NCI-H1694 (cell line): ENCODE measurements at places on chromosomes 1 and 21.

GRCh38 chr1:25246600-25247023, 642 bp downstream of the RSRP1 start:
- no peak for DNase-seq

DNA sequence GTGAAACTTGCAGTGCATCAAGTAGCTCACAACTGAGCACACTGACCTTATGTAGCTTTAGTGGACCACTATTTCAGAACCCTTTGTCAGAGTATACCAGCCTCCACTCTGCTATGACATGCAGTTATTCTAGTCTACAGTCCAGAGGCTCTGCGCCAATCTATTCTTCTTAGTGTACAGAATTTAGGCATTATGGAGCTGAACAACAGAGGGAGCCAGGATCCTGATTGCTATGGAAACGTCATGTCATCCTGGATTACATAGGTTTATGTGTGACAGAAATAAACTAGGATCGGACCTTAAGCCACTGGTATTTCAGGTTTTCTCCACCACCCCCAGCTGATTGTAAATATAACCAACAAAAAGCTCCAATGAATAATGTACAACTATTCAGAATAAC, 48.1 kb upstream of the EEIG2 start:
- DNase-seq, result no peak

- DNase-seq, result no peak
Measured at GRCh38 chr1:248736977-248737376, 18.6 kb downstream of the LYPD8 start.

GRCh38 chr1:88378560-88378959, 305.5 kb upstream of the PKN2 start:
- DNase-seq, result no peak

DNA sequence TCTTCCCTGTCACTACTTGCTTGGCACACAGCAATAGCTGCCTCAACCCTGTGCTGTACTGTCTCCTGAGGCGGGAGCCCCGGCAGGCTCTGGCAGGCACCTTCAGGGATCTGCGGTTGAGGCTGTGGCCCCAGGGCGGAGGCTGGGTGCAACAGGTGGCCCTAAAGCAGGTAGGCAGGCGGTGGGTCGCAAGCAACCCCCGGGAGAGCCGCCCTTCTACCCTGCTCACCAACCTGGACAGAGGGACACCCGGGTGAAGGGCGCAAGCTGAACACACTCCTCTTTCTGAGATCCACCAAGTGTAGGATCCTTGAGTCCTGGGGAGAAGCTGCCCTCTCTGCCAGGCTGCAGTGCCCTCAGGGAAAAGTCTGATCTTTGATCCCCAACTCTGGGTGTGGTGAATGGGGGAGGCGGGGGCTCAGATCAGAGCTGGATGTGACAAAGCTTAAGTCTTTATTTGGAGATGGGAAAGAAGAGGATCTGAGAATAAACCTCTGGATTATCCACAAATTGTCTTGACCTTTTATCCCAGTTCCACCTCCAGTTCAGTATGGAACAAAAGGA, 1.2 kb downstream of the RXFP4 start:
- DNase-seq, result no peak

DNA sequence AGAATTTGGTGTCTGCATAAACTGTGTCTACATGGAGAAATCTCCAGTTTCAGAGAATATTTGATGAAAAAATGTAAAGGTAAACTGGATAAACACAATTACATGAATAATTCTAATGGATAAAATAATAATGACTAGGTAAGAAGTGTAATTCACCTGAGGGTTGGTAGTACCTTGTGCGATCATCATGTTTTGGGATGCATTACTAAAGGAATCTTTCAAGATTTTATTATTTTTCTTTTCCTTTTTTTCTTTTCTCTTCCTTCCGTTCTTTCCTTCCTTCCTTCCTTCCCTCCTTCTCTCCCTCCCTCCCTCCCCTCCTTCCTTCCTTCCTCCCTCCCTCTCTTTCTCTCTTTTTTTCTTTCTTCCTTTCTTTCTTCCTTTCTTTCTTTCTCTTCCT, 818.7 kb downstream of the LTN1 start:
- DNase-seq, result no peak

DNA sequence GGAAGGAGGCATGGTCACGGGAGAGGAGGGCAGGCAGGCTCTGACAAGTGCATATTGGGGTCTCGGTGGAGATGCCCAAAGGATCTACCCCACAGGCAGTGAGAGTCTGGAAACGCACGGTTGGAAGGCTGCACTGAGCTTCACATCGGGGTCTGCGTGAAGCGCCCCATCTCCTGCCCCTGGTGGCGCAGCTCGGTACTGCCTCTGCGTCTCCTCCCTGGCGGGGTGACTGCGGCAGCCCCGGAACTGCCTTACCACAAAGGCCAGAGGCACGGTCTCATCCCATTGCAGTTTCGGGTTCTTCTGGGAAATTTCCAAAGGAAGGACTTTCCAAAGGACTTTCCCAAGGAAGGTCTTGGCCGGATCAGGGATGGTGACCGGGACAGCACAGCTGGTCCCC, 69.2 kb upstream of the AJAP1 start:
- no peak for DNase-seq

- DNase-seq, result no peak
Measured at GRCh38 chr1:221308534-221309511, 429.6 kb downstream of the HLX start.

- peak; percentile 84 for DNase-seq
Measured at GRCh38 chr1:156053768-156054499, at the start of gene UBQLN4. TSS of gene UBQLN4 (minus strand) at chr1:156053798. CDS start at chr1:156053701, 97 bp downstream.

- peak; percentile 68 for DNase-seq
Measured at GRCh38 chr1:211476200-211476849, 15.6 kb downstream of the RD3 start.

DNA sequence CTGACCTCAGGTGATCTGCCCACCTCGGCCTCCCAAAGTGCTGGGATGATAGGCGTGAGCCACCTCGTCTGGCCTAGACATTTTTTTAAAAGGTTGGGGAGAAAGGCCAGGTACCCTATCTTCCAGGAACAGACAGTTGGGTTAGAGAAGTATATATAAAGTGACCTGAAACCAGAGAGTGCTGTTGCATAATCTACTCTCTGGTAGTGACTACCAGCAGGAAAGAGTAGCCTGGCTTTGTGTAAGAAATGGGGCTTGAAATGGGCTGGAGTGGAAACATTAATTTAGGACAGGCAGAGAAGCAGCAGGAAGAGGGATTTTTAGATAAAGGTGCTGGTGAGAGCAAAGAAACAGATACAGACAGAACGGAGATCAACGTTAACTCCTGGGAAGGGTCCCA, 125.8 kb upstream of the HOOK1 start:
- DNase-seq, result no peak

GRCh38 chr21:14585122-14585521, 39.0 kb upstream of the SAMSN1 start:
- no peak for DNase-seq

DNA sequence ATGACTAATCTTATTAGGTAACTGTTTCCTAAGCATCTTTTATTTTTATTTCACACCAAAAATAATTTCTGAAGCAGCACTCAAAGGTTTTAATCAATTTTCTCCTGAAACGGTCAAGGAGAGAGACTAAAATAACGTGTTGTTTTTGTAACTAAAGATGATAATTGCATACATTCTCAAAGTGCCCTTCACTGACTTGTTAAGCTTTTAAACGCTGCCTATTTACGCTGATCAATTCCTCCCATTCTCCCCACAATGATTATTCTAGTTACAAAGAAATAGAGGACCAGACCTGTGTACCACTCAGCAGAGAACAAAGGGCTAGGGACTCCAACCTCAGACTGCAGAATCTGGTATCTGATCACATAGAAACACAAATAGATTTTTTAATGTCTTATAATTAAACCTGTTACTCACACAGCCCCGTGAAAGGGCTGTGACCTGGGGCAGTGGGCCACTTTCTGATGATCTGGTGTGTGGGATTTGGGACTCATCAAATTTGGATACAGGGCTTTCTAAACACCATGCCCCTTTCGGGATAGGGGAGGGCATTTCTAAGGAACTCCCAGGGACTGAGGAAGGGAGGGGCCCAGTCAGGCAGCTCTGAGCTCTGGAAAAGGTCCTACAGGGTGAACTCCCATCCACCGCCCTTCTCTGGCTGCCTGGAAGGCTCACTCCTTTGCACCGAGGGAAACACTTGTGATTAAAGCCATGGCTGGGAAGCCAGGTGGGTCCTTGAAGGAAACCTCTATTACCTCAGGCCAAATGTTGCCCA, 65.2 kb downstream of the BCAR3 start:
- DNase-seq, result no peak

GRCh38 chr21:31236528-31236927, 107.5 kb downstream of the TIAM1 start:
- no peak for DNase-seq

DNA sequence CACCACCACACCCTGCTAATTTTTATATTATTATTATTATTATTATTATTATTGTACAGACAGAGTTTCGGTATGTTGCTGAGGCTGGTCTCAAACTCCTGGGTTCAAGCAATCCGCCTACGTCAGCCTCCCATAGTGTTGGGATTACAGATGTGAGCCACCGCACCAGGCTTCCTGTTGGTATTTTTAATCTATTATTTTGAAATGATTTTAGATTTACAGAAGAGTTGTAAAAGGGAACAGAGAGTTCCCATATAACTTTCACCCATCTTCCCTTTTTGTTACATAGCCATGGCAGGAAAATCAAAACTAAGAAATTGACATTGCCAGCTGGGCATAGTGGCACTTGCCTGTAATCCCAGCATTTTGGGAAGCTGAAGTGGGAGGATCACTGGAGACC, 42.9 kb upstream of the CITED4 start:
- DNase-seq, result no peak

- DNase-seq, result no peak
Measured at GRCh38 chr1:231162970-231163829, 1.3 kb downstream of the TRIM67 start.

DNA sequence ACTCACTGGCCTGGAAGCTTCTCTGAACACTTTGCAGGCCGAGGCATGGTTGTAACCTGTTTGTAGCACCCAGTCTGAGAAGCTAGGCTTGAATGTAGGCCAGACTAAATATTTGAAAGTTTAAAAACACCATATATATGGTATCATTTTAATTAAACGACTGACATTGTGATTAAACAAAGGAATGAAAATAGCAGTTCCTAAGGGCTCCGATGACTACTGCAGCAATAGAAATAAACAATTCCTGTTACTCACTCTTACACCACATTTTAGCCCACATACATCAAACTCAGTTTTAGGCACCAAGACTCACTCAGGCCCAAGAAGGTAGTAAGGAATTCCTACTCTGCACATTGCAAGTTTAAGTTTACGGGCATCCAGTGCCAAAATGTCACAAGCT, 281.2 kb downstream of the AKT3 start:
- DNase-seq, result no peak

GRCh38 chr1:17101261-17101660, 18.0 kb downstream of the PADI2 start:
- no peak for DNase-seq

GRCh38 chr1:172144445-172145061, 275.9 kb upstream of the C1orf105 start:
- DNase-seq, result no peak

DNA sequence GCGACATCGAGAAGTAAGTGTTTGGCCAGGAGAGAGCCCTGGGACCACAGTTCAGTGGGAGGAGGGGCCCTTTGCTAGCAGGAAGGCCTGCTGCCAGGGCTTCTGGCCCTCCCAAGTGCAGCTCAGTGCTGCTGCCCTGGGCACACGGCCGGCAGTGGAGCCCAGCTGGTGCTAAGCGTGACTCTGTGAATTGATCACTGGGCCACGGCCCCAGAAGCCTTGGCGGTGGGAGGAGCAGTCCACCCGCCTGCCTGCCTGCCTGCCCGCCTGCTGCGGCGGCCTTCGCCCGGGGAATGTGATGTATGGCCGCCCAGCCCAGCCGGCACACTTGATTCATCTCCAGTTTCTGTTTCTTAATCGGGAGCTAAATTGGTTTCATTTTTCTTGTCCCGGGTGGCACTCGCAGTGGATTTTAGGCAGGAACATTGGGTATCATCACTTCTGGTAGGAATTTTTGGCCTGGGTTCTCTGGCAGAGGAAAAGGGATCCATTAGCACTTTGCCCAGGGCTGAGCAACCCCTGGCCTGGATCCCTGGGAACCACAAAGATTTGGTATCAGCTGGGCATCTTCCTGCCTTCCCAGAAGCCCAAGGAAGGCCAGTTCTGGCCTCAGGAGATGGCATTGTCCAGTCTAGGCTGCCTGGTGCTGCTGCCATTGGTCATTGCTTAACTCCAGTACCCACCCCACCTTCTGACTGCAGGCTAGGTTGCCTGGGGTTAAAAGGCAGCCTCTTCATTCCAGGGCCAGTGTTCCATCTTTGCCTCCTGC, 28.6 kb downstream of the TMEM53 start:
- no peak for DNase-seq

- DNase-seq, result no peak
Measured at GRCh38 chr21:24727803-24728440, 879.4 kb downstream of the MRPL39 start.

DNA sequence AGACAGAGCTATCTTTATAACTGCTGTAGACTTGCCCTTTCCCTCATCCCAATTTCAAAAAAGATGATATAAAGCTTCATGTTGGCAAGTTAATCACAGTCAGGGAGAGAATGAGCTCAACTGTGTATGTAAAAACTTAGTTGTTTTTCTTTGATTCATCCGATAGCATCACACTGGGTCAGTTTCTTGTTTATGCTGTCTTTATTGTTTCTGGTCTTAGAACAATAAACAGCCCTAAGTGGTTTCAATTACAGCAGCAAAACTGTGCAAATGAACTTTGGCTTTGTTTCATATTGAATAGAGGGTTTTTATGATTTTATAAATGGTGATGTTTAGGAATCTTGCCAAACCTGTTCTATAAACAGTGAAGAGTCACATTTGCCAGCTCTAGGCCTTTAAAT, 423.8 kb upstream of the CXADR start:
- DNase-seq, result no peak

- no peak for DNase-seq
Measured at GRCh38 chr1:6859415-6860343, 74.4 kb downstream of the CAMTA1 start.

- no peak for DNase-seq
Measured at GRCh38 chr1:55038552-55038838, 853 bp upstream of the PCSK9 start.

GRCh38 chr1:59506952-59507351, 210.1 kb downstream of the FGGY start:
- no peak for DNase-seq

DNA sequence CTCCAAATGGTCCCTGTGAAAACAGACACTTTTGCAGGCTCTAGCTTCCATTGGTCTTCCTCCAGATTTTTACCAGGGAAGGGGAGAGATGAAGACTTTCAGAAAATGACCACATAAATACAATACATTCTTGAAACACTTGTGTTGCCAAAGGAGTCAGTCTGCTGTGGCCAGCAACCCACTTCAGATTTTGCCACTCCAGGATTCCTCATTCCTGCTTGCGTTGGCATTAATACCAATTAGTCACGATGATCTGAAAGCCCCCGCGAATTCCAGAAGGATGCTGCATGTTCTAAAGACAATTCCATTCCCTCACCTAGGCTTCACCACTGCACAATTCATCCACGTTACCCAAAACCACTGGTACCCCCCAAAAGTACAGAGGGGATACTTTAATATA, 7.9 kb upstream of the BACE2 start:
- DNase-seq, result no peak

- DNase-seq, result no peak
Measured at GRCh38 chr1:72489801-72490200, 207.5 kb upstream of the NEGR1 start.

GRCh38 chr1:15852036-15852827, 4.7 kb downstream of the SPEN start:
- no peak for DNase-seq
